Uterus (tissue), 4 donors: ENCODE measurements at places on chromosomes 6 and 20.

- DNase-seq, result no peak
These were observed 35.3 kb downstream of the TFAP2B start for GRCh38 chr6:50853939-50854338.

- DNase-seq, result no peak
These were observed 12.5 kb downstream of the SYCP2 start for GRCh38 chr20:59920944-59921343.

GRCh38 chr20:20549267-20549612 is 163.2 kb downstream of the RALGAPA2 start:
- no peak for DNase-seq

GRCh38 chr20:49893242-49894072 is 21.9 kb downstream of the SPATA2 start:
- DNase-seq, result no peak

DNA sequence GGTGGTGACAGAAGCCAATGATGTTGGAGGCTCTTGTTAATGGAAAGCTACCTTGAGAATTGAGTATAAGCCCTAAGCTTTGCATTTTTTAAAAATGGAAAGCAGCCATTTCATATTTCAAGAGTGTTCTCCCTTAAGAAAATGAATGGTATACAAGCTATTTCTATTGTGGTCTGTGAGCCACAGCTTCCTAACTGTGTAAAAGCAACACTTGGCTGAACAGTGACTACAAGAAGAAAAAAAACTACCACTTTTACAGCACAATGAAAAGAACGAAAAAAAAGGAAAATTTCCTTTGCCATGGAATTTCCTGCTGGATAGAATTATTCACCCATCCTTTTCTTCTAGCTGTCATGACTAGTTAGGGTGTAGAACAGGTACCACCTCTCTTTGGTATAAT is 397.1 kb upstream of the BTBD3 start:
- no peak for DNase-seq

GRCh38 chr20:62239278-62239879 is 1.1 kb downstream of the OSBPL2 start:
- no peak for DNase-seq

DNA sequence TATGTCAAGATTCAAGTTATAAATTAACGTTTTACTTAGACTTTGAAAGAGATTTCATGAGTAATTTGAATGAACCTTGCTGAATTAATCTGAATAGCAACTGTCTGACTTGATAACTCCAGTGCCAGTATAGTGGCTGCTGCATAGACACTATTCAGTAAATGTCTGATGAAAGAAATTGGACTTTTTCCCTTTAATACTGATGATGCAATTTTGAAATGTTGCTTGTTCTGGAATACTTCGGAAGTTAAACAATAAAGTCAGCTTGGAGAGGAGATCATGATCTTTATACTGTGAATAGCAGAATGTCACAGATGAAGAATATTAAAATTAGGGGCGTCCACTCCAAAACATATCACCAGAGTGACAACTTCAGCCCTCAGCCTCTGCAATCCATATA is 3.6 kb upstream of the PGBD1 start:
- DNase-seq, result no peak

GRCh38 chr6:122719176-122719575 is 60.3 kb upstream of the FABP7 start:
- DNase-seq, result no peak

GRCh38 chr6:110550353-110550752 is 73.9 kb upstream of the SLC22A16 start:
- no peak for DNase-seq

DNA sequence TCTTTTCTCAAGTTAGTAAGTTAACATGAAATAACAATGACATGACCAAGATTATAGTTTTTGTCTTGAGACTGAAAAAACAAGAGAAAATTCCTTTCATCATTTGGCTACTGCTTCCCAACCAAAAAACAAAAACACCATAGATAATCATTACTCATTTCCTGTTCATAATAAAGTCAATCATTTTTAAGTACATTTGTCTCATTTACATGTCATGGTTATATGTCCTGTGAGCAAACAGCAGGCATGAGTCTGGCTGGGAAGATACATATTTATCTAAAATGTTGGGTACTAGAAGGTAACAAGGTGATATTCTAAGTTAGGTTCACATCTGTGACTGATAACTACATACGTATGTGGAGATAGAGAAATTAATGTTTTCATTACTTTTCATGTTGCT is 180.5 kb downstream of the ISM1 start:
- no peak for DNase-seq

- no peak for DNase-seq
These were observed 96.3 kb downstream of the SPTLC3 start for GRCh38 chr20:13105039-13105438.

- DNase-seq, result no peak
These were observed 33.1 kb upstream of the SEC63 start for GRCh38 chr6:107991061-107991460.

- DNase-seq, result peak; percentile 43
These were observed 214.5 kb upstream of the ZNF184 start for GRCh38 chr6:27687154-27688013.

DNA sequence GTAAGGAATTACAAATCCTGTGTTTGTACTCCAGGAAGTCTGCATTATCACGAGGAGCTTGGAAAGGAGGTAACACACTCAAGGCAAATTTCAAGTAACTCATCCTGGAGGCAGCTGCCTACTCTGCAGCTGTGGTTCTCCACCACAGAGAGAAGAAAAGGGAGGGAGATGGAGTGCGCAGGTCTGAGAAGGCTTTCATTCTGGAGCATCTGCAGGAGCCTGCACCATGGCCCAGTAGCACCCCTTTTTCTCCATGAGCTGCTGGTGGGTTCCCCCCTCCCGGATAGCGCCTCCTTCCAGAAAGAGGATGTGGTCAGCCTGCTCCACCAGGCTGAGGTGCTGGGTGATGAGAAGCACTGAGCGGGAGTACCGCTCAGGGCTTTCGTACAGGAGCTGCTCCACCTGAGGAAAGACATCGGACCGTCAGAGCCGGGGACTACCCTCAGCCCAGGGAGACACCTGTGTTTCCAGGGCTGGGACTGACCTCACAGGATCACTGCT is 1.6 kb upstream of the PSMB8 start:
- DNase-seq, result no peak

DNA sequence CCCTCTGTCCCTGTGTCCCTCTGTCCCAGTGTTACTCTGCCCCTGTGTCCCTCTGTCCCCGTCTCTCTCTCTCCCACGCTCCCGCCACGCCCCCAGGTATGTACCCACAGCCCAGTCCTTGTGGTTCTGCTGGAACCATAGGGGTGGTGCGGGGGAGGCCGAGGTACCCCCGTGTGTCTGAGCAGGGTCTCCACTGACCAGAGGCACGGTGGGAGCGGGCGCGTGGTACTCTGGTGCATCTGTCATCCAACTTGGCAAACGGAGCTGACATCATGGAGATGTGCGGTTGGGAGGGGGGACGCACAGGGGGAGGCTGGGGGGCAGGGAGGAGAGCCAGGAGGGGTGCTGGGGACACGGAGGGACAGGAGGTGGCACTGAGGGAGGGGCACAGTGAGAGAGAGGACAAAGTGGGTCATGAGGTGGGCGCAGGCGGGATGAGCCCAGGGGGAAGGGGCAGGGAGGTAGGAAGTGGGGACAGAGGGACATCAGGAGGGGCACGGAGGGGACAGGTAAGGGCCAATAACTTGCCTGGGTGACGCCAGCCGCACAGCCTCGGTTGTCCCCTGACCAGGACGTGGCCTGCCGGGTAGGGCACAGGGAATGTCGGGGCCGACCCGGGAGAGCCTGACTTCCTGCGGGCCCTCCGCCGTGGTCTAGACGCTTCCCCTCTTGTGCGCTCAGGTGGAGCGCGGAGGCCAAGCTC is 163.6 kb upstream of the PDE10A start:
- no peak for DNase-seq

- no peak for DNase-seq
These were observed 118.3 kb upstream of the EXOC2 start for GRCh38 chr6:811191-811590.

- no peak for DNase-seq
These were observed 16.8 kb downstream of the TMEM244 start for GRCh38 chr6:129844118-129844891.

DNA sequence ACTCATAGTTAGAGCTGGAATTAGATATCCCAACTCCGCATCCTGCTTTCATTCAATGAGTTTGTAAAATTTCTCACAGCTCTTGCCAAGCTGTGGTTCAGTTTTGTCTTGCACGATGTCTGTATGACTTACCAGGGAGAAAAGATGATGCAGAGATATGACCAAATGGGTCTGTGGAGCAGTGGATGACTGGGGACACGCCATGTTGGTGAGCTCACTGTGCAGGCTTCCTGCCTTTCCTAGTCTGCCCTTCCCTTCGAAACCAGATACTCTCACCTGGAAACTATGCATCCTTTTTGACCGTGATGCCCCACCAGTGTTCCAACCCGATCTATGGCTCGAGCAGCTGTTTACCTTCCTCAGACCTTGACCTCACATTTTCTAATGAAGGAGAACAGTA is 262.7 kb upstream of the BMP2 start:
- DNase-seq, result no peak

GRCh38 chr20:37142708-37143107 is 36.4 kb upstream of the RPN2 start:
- DNase-seq, result no peak

DNA sequence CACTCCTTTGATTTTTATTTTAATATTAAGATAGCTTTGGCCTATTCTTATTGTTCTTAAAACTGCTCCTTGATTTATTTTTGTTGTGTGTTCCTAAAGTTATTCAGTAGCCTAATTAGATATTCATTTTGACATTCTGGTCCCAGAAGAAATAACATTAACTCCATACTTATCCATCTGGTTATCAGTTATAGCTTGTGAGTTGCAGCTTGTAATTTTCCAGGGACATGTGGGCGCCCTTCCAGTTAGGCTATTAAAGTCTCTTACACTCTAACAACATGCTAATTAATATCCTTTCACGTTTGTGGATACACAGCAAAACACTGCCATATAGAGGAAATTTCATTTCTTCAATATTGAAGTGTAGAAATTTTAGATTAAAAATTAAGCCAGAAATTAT is 987.5 kb downstream of the HACE1 start:
- DNase-seq, result no peak

DNA sequence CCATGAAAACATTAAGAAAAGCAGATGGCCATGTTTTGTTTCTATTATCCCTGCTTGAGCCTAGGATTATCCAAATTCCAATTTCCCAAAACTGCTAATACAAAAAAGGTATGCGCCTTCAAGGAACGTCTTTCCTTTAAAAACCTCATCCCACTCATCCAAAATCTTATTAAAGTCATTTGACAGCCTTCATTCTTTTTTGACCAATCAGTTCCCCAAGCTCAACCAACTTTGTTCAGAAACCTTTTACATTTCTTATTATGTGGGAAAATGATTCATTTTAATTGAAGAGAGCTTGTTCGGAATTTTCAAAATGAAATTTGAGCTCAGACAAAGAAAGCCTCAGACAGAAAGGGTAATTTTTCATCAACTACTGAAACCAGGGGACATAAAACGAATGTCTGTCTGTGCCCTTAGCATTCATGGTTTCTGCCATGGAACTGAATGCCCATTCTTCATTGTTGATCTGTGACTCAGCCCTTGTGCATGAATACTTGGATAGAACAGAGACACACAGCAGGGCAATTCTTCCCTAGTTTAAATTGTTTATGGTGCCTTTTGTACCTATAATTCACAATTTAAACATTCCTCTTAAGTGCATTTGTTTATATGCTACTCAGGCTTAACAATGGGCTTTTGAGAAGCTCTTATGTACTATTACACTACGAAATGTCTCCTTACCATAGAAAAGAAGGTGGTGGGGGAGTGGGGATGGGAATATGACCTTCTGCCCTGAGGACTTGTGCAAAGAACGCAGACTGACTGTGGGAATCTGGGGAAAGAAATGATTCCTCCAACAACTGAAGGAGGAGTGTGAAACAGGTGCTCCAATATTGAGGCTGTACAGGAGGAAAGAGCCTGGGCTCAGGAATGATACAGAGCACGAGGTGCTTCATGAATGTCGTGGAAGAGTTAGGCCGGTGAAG is 49.8 kb upstream of the ERVFRD-1 start:
- no peak for DNase-seq

DNA sequence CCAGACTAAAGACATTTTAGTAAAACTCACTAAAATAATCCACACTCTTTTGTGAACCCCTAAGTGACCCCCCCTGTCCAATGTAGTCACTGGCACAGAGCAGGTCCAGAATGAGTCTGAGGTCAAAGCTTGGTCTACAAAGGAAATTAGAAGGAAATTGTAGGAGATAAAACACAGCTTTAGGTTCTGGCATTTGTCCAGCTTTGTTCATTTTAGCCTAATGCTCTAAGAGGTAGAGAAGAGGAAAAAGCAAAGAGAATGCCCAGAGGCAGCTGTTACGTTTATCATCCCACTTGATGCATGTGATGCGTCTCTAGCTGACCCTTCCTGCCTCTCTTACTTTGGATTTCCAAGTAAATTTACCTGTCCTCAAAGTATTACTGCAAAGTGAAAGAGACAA is 62.5 kb downstream of the CNKSR3 start:
- no peak for DNase-seq

DNA sequence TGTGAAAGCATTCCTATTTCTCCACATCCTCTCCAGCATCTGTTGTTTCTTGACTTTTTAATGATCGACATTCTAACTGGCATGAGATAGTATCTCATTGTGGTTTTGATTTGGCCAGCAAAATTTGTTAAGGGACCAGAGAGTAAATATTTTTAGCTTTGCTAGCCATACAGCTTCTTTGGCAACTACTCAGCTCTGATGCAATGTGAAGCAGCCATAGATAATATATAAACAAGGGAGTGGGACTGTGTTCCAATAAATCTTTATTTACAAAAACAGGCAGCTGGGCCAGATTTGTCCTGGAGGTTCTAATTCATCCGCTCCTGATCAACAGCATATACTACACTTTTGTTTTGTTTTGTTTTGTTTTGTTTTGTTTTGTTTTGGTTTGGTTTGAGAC is 202.9 kb downstream of the ZNF217 start:
- DNase-seq, result no peak

DNA sequence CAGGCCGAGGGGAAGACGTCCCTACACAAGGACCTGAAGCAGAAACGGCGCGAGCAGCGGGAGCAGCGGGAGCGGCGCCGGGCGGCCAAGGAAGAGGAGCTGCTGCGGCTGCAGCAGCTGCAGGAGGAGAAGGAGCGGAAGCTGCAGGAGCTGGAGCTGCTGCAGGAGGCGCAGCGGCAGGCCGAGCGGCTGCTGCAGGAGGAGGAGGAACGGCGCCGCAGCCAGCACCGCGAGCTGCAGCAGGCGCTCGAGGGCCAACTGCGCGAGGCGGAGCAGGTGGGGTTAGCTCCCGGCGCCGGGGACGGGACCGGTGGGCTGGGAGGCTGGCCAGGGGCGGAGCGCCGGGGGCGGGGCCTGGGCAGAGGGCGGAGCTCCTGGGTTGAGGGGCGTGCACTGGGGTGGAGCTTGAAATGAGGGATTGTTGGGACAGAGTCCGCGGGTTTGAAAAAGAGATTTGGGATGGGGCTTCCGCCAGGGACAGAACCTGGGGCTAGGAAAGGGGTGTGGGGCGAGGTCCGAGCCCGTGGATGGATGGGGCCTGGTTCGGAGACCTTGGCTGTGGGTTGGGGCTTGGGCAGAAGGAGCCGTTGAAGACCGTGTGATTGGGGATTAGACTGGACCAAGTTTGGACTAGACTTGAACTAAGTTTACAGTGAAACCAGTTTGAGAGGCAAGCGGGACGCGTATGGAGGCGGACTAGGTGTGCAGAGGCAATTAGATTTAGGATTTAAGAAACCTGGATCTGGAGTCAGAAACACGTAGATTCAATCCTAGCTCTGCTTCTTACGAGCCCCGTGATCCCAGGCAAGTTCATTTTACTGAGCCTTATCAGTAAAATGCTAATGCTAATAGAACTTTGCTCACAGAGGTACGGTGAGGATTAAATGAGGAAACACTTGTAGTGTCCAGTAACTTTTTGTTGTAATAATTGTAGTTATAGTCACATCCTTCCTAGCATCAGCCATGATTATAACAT is 20.9 kb downstream of the DEF6 start:
- peak; percentile 82 for DNase-seq

- DNase-seq, result no peak
These were observed 3.1 kb downstream of the STK4 start for GRCh38 chr20:44969300-44969894.
